Fibroblast of pulmonary artery (primary cell): ENCODE measurements at places on chromosomes 5 and 9.

- DNase-seq, result peak; percentile 90
Observed at GRCh38 chr5:145362266-145362665, 472.9 kb downstream of the PRELID2 start.

GRCh38 chr5:612498-613424, 621 bp downstream of the CEP72 start:
- no peak for DNase-seq

GRCh38 chr9:115694014-115694413, 459.6 kb upstream of the PAPPA start:
- peak; percentile 99 for DNase-seq

- peak; percentile 73 for DNase-seq
Observed at GRCh38 chr5:83377131-83377865, 94.2 kb upstream of the VCAN start.

- DNase-seq, result no peak
Observed at GRCh38 chr5:152933056-152933455, 528.0 kb upstream of the NMUR2 start.
